ENCODE measurements at places on chromosomes 5 and 9.

DNA sequence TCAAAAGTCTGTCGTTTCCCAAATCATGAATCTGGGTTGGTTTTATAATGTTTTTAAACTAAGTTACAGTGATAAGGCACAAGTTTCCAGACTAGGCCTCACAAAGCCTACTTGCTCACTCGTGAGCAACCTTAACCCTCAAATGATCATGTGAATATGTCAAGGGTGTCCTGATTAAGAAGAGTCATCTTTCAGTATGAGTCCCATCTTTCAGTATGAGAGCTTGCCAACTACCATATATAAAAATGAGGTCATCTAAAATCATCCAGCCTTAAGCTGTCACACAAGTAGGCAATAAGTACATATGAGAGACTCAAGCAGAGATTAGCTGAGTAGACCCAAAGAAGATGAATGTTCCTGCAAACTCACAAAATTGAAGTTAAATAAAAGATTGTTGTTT is 668.4 kb upstream of the FAM174A start:
- DNase-seq: no peak

DNA sequence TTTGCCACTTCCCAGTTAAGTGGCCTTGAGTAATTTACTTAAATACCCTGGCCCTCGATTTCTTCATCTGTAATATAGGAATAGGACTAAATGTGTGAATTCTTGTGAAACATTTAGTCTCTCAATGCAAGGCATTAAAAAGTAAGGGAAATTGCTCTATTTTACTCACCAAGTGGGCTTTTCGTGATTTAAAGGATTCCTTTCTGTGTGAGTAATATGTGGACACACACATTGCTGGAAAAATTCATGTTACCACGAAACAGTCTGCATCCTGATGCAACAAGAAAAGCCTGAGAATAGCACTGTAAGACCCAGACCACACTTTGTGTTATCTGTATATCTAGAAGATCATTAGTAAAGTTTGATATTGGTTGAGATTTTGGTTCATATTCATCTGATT is 1243.0 kb upstream of the CDH9 start:
- no peak for DNase-seq

- no peak for DNase-seq
Measured at GRCh38 chr5:151295791-151296477, 7.6 kb downstream of the SLC36A3 start.

DNA sequence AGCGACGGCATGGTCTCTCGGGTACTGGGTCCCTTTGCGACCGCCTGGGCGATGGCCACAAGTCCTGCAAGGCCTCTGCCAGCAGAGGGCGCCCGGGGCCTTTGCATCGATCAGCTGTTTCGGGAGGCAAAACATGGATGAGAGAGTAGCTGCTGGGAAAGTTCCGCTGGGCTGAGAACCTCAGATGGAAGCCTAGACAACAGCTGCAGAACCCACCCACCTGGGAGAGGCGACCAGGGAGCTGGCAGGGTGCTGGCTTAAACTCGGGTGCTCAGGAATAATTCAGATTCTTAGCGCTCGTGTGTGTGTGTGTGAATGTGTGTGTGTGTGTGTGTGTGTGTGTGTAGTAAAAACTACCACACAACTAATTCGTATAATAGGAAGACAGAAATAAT is 50.0 kb downstream of the TRIM32 start:
- DNase-seq: peak; percentile 24

- no peak for DNase-seq
Measured at GRCh38 chr9:133436681-133437080, 14.5 kb downstream of the ADAMTS13 start.

DNA sequence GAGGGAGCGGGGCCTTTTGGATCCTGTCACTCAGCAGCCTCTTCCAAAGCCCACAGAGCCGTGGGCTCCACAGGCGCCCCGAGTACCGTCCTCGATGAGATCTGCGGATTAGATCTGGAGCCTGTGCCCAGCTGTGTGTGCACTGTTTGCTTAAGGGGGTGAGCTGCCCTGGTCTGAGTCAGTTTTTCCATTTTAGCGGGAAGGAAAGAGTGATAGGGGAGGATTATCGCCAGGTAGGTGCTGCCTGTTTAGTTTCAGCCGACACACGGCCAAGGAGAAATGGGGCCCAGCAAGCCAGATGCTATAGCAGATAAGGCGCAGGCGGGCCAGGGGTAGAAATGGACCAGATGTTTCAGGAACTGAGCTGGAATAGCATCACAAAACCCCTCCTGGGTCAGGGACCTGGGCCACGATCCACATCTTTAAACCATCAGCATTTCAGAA is 18.1 kb downstream of the COL5A1 start:
- DNase-seq: no peak

GRCh38 chr5:122864842-122865241 is 19.4 kb downstream of the SNX24 start:
- DNase-seq: no peak

- DNase-seq: no peak
Measured at GRCh38 chr5:41869151-41869723, 988 bp downstream of the OXCT1 start.

GRCh38 chr5:65076251-65076869 is 307.6 kb downstream of the CWC27 start:
- DNase-seq: peak; percentile 71

DNA sequence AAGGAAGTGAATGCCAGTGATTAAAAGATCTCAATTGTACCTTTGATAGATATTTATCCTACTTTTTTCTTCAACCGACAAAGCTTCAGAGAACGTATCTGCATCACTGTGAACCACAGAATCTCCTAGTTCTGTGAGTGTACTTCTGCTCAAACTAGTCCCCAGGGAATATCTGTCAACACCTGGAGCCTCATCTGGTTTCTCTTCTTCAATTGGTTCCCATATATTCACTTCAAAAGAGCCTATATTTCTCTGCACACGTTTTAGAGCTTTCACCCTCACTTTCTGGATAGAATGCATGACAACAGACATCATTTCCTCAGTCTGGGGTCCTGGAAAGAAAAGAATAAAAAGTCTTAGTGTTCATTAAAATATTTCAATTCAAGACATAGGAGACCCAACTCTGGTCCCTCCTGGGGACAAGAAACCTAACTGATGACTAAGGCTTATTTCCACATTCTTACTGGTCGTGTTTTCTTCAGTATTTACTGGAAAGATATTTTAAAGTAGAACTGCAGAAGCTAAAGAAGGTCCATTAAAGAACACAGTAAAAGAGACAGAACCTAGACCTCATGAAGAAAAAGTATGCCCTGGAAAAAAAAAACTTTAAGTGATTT is 64.3 kb downstream of the CPLANE1 start:
- DNase-seq: no peak

DNA sequence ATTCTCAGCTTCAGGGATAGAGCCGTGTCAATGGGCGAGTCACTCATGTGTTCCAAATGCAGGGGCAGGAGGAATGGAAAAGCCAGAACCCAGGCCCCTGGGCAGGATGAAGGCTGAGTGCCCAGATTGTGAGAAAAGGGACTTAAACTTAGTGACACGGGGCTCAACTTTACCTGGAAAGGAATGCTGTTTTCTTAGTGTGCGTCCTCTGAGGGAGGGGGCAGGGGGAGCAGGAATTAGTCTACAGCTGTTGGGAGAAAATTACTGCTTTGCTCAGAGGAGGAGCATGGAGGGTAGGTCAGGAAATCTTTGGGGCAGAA is 14.6 kb downstream of the HK3 start:
- no peak for DNase-seq

GRCh38 chr9:88322906-88323566 is 65.2 kb upstream of the SPIN1 start:
- peak; percentile 70 for DNase-seq

- no peak for DNase-seq
Measured at GRCh38 chr9:105206821-105207699, 37.4 kb upstream of the SLC44A1 start.

GRCh38 chr5:44714871-44715561 is 93.7 kb upstream of the MRPS30 start:
- DNase-seq: no peak

DNA sequence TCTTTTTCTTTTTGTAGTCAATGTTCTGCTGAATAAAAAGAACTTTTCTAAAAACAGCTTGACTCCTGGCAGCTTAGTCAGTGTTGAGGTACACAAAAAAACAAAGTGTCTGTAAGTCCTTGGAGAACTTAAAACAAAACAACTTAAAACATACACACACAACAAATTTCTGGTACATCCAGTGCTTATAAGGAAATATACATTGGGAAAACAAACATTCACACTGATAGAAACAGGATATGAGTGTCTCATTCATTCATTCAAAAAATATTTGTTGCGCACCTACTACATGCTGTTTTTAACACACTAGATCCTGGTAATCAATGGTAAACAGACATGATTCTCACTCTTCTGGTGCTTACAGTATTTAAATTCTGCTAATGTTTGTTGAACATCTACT is 27.4 kb upstream of the MEGF9 start:
- no peak for DNase-seq

DNA sequence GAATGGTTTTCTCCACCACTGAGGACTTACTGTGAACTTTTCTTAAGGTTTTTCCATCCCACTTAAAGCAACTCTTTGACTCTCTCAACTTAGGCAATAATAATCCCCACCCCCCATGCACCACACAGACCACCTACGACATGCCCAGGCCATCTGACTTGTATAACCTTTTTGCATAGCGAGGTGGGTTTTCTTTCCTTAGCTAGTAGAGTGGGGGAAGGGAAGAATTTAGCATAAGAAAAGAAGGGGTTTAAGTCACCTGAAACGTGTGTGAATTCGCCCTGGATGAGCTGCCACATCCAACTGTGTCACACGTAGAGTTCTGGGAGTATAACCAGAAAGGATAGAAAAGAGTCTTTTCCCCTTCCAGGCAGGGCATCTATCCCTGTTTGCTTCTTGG is 262.7 kb downstream of the YTHDC2 start:
- DNase-seq: no peak

- no peak for DNase-seq
Measured at GRCh38 chr5:54159893-54160195, 150.5 kb downstream of the ARL15 start.

DNA sequence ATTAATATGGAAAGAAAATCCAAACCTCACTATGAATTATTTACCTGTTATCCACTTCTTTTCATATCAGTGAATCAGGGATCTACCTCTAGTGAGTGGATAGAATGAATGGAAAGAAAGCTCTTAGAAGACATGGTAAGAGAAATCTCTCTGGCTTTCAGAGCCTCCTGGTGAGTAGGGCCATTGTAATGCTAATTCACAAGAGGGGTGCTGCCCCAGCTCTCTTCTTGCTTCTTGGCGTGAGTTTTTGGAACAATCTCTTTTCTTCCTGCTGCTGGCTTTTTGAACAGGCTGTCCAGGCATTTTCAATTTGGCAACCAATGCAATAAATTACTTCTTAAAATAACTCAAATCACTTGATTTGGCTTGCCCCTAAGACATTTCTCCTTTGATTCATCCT is 49.9 kb upstream of the KCNN2 start:
- DNase-seq: no peak

GRCh38 chr5:144198386-144198785 is 27.7 kb downstream of the KCTD16 start:
- DNase-seq: no peak

DNA sequence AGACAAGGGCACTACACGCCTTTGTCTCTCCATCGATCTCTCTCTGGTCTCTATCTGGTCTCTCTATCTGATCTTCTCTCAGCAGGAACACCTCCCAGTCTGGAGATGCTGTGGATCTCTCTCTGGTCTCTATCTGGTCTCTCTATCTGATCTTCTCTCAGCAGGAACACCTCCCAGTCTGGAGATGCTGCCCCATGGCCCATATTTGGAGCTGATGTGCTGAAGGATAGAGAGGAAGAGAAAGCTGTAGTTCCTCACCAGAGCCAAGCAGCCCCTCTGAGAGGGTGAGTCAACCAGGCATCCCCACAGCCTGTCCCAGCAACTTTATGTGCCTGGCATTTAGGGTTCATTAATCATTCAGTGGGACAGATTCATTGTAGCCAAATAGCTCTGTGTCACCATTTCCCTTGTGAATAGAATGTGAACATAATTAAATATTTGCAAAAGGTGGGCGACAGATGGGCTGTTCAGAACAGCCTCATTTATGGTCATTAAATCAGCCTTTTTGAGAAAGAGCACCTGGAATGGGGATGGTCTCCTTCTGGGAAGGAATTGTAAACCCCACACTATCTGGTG is 189.3 kb upstream of the MAST4 start:
- DNase-seq: no peak

- peak; percentile 92 for DNase-seq
Measured at GRCh38 chr9:133147412-133148198, 16.1 kb downstream of the GBGT1 start.

- DNase-seq: no peak
Measured at GRCh38 chr5:177189416-177189815, 55.8 kb downstream of the NSD1 start.

- no peak for DNase-seq
Measured at GRCh38 chr5:39519566-39520231, 94.9 kb upstream of the DAB2 start.

GRCh38 chr5:36876965-36877666 is 547 bp downstream of the NIPBL start:
- DNase-seq: peak; percentile 65

- no peak for DNase-seq
Measured at GRCh38 chr5:117461403-117461802, 886.8 kb upstream of the SEMA6A start.

GRCh38 chr5:150503386-150503785 is 4.5 kb upstream of the NDST1 start:
- DNase-seq: no peak

GRCh38 chr5:55324815-55325418 is 17.1 kb downstream of the MTREX start:
- peak; percentile 52 for DNase-seq

DNA sequence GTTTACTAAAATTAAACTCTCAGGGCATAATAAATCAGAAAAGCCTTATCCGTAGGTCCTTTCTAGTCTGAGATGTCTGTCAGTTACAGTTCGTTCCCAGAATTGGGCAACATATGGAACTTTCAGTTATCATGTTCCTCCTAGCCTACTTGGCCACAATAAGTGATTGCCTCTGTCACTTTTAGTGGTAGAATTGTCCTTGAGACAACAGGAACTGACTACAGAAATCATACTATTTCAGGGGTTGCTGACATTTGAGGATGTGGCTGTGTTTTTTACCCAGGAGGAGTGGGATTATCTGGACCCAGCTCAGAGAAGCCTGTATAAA is 956 bp downstream of the ZNF189 start:
- DNase-seq: no peak
